ENCODE measurements at places on chromosomes 4 and X.

DNA sequence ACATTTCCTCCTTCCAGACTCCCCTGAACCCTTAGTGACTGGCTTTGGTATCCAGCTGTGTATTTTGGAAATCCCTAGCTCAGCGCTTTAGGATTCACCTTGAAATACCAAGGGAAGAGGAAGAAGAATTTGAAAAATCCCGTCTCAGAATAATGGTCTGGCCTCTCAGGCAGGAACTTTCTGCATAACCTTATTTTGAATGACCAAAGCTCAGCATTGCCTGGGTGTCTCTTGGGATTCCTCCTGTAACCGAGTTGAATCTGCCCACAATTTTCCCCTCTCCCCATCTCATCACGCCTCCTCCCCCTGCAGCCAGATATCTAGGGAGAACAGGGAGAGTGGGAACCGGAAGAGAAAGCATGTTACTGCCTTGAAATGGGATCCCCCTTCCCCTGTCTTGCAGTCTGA lies 116.2 kb downstream of the SMIM20 start:
- no peak for DNase-seq

GRCh38 chrX:138771047-138771446 lies 59.5 kb upstream of the FGF13 start:
- no peak for DNase-seq

- DNase-seq = no peak
Observed at GRCh38 chr4:116064331-116064730, 950.9 kb upstream of the NDST4 start.

DNA sequence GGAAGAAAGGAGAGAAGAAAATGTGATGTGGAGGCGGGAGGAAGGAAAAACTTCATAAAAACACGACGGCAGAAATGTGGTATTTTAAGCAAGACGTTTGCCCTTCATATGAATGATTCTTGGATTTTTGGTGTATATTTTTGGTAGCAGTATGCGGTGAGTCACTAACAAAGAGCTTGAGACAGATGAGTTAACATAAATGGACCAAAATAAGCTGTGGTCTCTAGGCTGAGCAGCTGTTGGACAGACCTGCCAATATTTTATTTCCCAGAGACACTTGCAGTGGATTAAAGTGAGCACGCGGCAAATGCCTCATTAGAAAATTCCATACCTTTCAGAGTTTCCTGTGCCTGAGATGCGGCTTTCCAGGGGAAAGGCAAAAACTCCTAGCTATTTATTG lies 43.1 kb upstream of the RPS6KA3 start:
- no peak for DNase-seq

GRCh38 chrX:101040197-101040596 lies 11.7 kb downstream of the TRMT2B start:
- no peak for DNase-seq

- DNase-seq = no peak
Observed at GRCh38 chr4:41579043-41579442, 41.1 kb downstream of the LIMCH1 start.

DNA sequence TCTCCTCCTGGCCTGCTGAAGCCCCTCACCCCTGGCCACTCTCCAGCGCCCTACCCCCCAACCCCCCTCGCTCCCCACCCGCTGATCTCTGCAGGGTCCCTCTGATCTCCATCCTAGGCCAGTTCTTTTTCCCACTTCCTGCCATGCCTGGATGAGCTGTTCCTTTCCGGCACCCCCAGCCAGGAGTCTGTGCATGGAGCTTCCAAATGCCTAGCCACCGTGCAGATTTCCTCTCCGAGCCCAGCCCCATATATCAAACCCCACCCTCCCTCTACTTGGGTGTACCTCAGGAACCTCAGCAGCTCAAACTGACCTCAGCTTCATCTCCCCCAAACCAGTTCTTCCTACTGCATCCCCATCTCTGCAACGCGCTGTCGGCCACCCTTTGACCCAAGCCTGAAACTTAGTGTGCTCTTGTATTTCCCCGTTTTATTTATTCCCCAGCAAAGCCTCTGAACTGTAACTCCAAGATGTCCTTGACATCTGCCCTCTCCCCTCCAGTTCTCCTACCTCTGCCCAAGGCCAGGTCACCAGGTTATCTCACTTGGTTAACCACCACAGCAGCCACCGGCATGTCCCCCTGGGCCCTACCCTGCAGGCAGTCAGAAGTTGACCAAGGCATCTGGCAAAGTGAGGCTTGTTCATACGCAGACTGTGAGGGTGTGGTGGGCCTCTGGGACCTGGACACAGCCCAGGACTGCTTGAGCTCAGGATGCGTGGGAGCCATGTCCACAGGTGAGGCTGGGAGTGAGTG lies 194.9 kb upstream of the PSAPL1 start:
- DNase-seq = no peak

GRCh38 chr4:41426539-41426938 lies 111.4 kb upstream of the LIMCH1 start:
- DNase-seq = no peak

Measured in GM13977 (cell line).